Activated CD4-positive, alpha-beta memory T cell treated with anti-CD3 and anti-CD28 coated beads, Interleukin-2, amount 10 ng/mL, durations not matched to agents 7 days and 5 days (primary cell): ENCODE measurements at places on chromosomes 1 and 21. TPM values are rescaled to one million over a fixed set of nuclear protein-coding genes. Genes with fewer than 3 reads are reported as not detected.

DNA sequence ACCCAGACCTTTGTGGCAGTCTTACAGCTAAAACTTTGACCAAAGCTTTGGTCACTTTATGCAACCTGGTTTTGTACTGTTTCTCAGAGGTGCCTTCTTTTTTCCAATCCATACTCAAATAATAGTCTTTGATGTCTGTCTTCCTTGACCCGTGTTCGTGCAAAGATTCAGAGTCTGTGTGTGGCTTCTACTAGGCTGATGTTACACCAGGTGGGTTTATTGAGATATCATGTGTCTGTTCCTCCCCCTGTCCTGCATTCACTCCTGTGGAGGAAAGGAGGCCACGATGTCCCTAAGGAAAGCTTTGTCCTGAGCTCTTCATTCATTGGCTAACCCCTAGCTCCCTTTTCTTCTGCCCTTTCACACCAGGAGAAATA is 15.0 kb upstream of the IKBKE start:
- no peak overlapping the region for H3K4me3 ChIP-seq
- peaks cover 26% of the 10 kb centered on the region for H3K4me1 ChIP-seq
- no peak overlapping the region for H3K27ac ChIP-seq
- H3K36me3 ChIP-seq, result peaks cover 64% of the 10 kb centered on the region
- no peak for DNase-seq

DNA sequence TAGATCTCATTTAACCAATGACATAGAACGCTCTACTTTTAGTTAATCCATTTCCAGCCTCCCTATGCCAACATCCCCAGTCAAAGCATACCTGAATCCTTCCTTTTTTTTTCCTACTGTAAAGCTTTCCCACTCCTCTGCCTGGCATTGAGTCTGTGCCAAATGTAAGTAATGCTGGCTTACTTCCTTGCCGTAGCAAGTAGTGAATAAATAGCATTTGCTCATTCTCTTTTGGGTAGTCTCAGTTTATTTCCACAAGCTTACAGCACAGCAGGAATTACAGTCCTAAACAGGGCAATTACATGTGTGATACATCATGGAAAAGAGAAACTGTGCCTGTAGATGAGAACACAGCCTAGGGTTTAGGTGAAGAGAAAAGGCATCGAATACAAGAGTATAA is 352.6 kb upstream of the NEGR1 start:
- no peaks in the 10 kb centered on the region for H3K4me1 ChIP-seq
- no peak overlapping the region for H3K4me3 ChIP-seq
- no peaks in the 10 kb centered on the region for H3K27me3 ChIP-seq

GRCh38 chr1:79304131-79304530 is 297.6 kb upstream of the ADGRL4 start:
- H3K36me3 ChIP-seq, result no peaks in the 10 kb centered on the region
- no peak overlapping the region for H3K4me3 ChIP-seq
- H3K27me3 ChIP-seq, result no peaks in the 10 kb centered on the region
- no peaks in the 10 kb centered on the region for H3K4me1 ChIP-seq
- H3K27ac ChIP-seq, result no peak overlapping the region

GRCh38 chr1:155093911-155094621 is 15.4 kb downstream of the EFNA3 start:
- no peak for DNase-seq
- H3K36me3 ChIP-seq, result no peaks in the 10 kb centered on the region
- H3K27ac ChIP-seq, result no peak overlapping the region
- H3K4me3 ChIP-seq, result no peak overlapping the region
- peaks cover 5% of the 10 kb centered on the region for H3K4me1 ChIP-seq

GRCh38 chr21:35014302-35015041 is 34.6 kb downstream of the RUNX1 start:
- no peak overlapping the region for H3K4me3 ChIP-seq
- H3K27ac ChIP-seq, result no peak overlapping the region
- DNase-seq, result no peak
- H3K36me3 ChIP-seq, result peaks cover 52% of the 10 kb centered on the region
- H3K4me1 ChIP-seq, result peaks cover 45% of the 10 kb centered on the region

GRCh38 chr1:238991765-238992495 is 394.4 kb upstream of the CHRM3 start:
- no peak for DNase-seq
- no peaks in the 10 kb centered on the region for H3K27me3 ChIP-seq
- H3K4me3 ChIP-seq, result no peak overlapping the region
- no peak overlapping the region for H3K27ac ChIP-seq

The CD101 gene
- 3.6 TPM for total RNA-seq

The BECN2 gene
- total RNA-seq, result not detected

The TDRKH gene
- total RNA-seq, result 30.9 TPM

The CTSS gene
- total RNA-seq, result 123 TPM
